ENCODE measurements at places on chromosomes 7 and 10.

DNA sequence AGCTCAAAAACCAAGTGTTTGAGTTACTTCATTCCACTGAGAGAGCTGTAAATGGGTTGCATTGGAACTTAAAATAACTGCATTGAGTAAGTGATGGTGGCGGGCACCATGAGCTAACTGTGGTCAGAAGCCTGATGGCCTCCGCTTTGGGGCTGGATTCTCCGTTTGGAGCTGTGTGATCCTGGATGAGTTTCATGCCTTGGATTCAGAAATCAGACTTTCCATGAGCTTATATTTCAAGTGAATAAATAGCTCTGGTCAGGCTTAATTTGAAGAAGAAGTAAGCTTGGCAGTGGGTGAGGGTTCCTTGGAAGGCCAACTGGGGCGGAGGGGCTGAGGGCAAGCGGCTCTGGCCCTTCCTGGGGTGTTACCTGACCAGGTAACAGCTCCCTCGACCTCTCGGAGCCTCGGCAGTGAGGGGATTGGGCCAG, 5.6 kb downstream of the HTRA1 start:
- no peak for DNase-seq

DNA sequence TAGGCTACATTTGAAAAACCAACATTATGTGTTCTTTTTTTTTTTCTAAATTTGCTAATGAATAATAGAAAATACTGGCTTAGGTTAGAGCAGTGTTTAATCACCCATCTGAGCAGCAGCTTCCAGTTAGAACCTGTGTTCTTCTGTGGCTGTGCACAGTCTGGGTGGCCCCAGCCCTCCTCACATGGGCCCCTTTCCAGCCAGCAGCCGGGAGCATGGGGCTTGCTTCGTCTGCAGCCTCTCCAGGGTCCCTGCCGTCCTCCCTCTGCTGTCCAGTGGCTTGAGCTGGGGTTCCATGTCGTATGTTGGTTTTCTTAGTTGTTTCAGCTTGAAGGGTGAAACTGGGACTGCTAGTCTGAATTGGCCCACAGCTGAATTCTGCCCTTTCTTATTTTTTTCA, 37.3 kb downstream of the BNIP3 start:
- DNase-seq: no peak

- DNase-seq: no peak
Measured at GRCh38 chr7:21192657-21193056, 235.2 kb upstream of the SP4 start.

DNA sequence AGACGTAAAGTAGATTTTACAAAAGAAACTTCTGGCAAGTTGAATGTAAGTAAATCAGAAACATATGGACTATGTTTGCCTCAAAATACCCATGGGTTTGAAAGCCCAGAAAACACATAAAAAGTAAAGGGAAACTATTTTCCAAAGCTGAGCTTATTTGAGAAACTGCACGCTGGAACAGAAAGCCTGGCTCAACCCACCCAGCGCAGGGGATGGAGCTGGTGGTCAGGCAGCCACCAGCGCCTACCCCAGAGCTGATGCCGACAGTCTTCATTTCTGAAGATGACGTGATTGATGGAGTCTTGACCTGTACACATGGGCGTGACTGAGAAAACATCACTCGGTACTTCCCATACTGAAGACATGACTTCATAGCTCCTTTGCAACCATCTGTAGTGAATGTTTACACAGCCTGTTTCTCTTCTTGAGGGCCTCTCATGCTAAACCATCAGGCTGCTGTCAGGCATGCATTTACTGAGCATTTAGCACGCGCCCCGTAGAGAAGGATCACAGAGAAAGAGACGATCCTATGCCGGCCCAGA, 232.6 kb upstream of the AUTS2 start:
- no peak for DNase-seq

DNA sequence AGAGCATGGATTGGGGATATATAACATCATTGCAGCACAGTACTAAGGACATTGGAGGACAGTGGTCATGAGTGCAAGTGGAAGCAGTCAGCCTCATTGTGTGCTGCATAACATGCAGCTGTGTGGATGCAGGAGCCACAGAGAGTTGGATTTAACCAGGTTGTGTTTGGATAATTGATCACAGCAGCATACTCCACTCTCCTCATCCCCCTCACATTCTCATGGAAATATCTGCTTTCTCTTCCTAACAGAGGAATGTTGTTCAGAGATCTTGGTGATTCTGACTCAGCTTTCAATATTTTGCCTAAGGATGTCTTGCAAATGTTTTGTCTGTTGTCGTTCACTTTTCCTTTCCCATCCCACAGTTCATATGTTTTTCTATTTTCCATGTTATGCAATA, 31.8 kb upstream of the LSM8 start:
- no peak for DNase-seq

- DNase-seq: no peak
Measured at GRCh38 chr7:34396437-34397064, 261.5 kb upstream of the NPSR1 start.

GRCh38 chr10:6128087-6128486, 39.3 kb downstream of the RBM17 start:
- DNase-seq: no peak

DNA sequence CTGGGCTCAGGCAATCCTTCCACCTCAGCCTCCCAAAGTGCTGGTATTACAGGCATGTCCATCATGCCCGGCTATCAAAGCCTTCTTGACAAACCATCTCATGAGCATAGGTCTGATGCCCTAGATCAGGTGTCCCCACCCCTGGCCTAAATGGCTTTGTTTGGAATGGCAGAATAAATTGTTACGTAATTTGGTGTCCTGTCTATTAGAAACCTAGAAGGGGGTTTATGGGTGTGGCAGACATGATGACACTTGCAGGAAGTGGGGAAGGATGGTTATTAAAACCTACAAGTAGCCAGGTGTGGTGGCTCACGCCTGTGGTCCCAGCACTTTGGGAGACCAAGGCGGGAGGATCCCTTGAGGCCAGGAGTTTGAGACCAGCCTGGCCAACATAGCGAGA, 38.6 kb upstream of the MKLN1 start:
- no peak for DNase-seq

DNA sequence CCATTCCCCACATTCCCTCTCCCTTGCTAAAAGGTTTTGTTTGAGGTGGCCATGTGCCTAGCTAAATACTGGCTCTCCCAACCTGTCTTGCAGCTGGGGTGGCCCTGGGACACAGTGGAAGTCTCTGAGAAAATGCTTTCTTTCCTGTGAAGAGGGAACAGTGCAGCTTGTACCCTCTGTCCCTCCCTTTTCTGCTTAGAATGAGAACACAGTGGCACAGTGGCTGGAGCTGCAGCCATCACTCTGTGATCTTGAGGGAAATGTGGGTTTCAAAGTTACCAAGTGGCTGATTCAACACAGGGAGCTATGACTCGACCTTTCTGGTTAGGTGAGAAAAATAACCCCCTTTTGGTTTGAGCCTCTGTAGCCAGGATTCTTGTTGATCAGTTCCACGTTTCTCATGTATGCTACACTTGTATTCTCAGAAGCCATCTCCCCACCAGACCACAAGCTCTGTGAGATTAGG, 62.7 kb upstream of the CARD11 start:
- DNase-seq: no peak

DNA sequence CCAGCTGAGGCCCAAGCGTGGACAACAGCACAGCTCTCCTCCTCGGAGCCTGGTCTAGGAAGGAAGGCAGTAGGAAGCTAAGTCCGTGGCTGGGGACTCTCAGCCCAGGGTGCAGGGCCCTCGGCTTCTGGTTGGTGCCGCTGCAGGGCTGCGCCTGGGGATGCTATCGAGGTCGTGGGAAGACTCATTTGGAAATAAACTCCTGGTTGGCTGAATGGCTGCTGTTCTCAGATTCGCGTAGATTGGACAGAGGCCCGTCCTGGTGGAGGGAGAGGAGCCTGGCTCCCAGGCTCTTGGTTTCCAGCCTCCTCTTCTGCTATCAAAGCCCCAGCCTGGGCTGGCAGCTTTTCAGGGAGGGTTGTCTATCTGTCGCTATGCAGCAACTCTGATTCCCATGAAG, 152.6 kb upstream of the FZD8 start:
- DNase-seq: no peak

- DNase-seq: no peak
Measured at GRCh38 chr10:71603754-71604153, 115.8 kb downstream of the C10orf105 start.

- no peak for DNase-seq
Measured at GRCh38 chr7:76056241-76056640, 8.3 kb downstream of the MDH2 start.

All from stimulated activated naive CD4-positive, alpha-beta T cell treated with Interleukin-2 at 50 U/mL for 16 hours (primary cell).